Activated naive CD4-positive, alpha-beta T cell treated with anti-CD3 and anti-CD28 coated beads, Interleukin-2, amount 50 U/mL, for 16 hours (primary cell): ENCODE measurements at places on chromosomes 5 and 9.

GRCh38 chr5:137142764-137143605 is 356.1 kb downstream of the SPOCK1 start:
- DNase-seq, result no peak

DNA sequence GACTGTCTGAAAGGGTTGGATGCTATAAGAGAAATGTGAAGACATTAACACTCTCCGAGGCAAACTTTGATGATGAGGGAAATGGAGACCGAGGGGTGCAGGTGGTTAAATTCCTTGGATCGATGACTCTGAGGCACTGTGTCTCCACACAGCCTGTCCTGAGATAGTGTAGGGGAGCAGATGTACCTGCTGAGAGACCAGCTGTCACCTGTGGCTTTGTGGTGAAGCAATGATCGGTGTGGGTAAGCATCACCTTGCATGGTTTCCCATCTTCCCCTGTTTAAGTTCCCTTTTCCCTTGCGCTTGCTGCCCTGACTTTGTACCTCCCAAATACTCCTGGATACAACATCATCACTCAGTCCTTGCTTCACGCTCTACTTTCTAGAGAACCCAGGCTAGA is 9.8 kb upstream of the MIER3 start:
- no peak for DNase-seq

GRCh38 chr5:130762031-130762430 is 403.0 kb downstream of the HINT1 start:
- no peak for DNase-seq

- DNase-seq, result no peak
These were observed 754.0 kb upstream of the ADAMTS16 start for GRCh38 chr5:4386152-4386551.

GRCh38 chr9:109027176-109027575 is 13.9 kb upstream of the CTNNAL1 start:
- DNase-seq, result no peak

- no peak for DNase-seq
These were observed 34.1 kb downstream of the NEK6 start for GRCh38 chr9:124291801-124292396.

DNA sequence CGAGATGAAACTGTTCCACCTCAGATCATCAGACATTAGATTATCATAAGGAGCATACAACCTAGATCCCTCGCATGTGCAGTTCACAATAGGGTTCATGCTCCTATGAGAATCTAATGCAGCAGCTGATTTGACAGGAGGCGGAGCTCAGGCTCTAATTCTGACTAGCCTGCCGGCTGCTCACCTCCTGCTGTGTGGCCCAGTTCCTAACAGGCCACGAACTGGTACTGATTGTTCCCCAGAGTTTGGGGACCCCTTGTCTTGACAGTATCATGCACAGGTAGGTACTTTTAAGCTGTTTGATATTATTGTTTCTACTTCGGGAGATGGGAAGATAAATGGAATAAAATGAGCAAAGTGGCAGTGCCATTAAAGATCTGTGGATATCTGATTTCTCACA is 66.9 kb downstream of the ZCCHC7 start:
- DNase-seq, result no peak
